Thymus (tissue), 14 donors: ENCODE measurements at places on chromosomes 5 and 9. TPM values are rescaled to one million over a fixed set of nuclear protein-coding genes. Genes with fewer than 3 reads are reported as not detected.

DNA sequence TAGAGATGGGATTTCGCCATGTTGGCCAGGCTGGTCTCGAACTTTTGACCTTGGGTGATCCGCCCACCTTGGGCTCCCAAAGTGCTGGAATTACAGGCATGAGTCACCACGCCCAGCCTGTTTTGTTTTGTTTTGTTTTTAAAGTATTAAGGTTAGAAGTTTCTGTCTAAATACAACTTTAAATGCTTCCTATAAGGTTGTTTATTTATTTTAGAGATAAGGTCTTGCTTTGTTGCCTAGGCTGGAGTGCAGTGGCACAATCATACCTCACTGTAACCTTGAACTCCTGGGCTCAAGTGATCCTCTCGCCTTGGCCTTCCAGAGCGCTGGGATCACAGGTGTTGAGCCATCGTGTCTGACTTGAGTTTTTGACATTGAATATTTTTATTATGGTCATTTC is 11.4 kb downstream of the MRRF start:
- DNase-seq: no peak
- no peak overlapping the region for H3K27ac ChIP-seq
- no peaks in the 10 kb centered on the region for H3K4me1 ChIP-seq
- H3K27me3 ChIP-seq: no peaks in the 10 kb centered on the region

DNA sequence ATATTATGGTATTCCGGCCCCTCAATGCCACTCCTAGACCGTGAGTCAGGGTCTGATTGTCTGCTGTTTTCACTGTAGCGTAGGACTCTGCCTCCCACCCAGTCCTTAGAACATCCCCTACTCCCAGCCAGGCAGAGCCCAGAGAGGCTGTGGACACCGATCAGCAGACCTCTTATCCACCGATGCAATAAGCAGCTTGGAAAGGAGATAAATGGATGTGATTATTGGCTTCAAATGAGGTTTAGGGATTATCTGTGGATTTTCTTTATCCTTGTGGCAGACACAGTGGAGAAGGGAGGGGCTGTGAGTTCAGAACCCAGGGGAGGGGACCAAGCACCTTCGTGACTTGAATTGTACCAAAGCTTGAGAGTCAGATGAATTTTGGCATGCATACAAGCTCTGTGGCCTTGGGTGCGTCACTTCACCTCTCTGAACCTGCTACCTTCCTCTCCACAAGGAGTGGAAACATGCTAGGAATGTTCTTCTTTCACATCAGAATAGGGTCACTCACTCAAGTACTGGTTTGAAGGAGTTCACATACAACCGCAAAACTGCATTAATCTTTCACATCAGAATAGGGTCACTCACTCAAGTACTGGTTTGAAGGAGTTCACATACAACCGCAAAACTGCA is 83.1 kb upstream of the CPLX2 start:
- no peak overlapping the region for H3K27ac ChIP-seq
- DNase-seq: no peak
- no peak overlapping the region for H3K4me3 ChIP-seq
- no peaks in the 10 kb centered on the region for H3K4me1 ChIP-seq
- H3K36me3 ChIP-seq: no peaks in the 10 kb centered on the region

GRCh38 chr5:156327296-156327695 is 332 bp downstream of the SGCD start:
- H3K4me3 ChIP-seq: no peak overlapping the region
- H3K27ac ChIP-seq: no peak overlapping the region
- no peaks in the 10 kb centered on the region for H3K36me3 ChIP-seq
- DNase-seq: no peak

DNA sequence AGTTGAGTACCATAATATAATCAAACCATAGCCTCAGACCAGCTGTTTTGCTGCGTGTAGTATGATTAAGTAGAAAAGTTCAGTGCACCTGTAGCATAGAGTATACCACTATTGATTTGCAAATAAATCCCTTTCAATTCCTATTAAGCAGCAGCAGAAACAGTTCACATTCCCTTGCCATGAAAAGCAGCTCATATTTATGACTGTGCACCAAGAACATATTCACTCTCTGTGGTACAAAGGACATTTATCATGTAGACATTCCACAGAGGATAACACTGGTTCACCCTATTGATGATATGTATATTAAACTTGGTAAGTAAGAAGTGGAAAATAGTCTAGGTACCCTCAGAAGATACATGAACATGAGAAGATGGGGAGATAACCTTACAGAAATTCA is 1689.1 kb upstream of the CDH6 start:
- H3K27me3 ChIP-seq: no peaks in the 10 kb centered on the region
- H3K27ac ChIP-seq: no peak overlapping the region
- H3K36me3 ChIP-seq: no peaks in the 10 kb centered on the region
- DNase-seq: no peak
- no peak overlapping the region for H3K4me3 ChIP-seq

DNA sequence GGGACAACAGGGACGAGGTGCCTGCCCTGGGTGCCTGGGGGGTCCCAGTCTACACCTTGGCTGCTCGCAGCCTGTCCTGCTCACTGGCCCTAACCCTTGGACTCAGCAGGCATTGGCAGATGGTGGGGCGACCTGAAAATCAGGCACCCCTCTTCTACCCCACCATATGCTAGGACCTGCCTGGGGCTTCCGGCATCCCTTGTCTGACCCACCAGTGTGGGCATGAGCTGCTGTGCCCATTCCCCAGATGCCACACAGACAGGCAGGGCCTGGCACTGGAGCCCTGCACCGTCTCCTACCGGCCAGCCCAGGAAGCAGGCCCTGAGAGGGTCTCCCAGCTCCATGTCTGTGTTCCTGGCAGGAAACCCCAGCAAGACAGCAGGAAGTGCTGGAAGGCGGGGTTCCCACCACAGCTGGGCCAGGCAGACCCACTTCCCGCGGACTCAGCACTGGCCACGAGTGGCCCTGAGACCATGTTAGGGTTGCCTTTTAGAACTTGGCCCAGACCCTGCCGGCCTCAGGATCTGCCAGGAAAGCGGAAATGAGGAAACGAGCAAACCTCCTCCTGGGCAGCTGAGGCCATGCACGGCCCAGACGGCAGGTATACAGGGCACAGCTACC is 3.1 kb downstream of the NINJ1 start:
- H3K36me3 ChIP-seq: no peaks in the 10 kb centered on the region
- H3K4me1 ChIP-seq: peaks cover 63% of the 10 kb centered on the region
- no peak overlapping the region for H3K4me3 ChIP-seq
- no peak for DNase-seq

GRCh38 chr9:93391898-93392297 is 59.6 kb upstream of the FAM120A start:
- H3K27ac ChIP-seq: no peak overlapping the region
- no peak overlapping the region for H3K4me3 ChIP-seq
- H3K27me3 ChIP-seq: no peaks in the 10 kb centered on the region
- no peaks in the 10 kb centered on the region for H3K36me3 ChIP-seq
- no peaks in the 10 kb centered on the region for H3K4me1 ChIP-seq

DNA sequence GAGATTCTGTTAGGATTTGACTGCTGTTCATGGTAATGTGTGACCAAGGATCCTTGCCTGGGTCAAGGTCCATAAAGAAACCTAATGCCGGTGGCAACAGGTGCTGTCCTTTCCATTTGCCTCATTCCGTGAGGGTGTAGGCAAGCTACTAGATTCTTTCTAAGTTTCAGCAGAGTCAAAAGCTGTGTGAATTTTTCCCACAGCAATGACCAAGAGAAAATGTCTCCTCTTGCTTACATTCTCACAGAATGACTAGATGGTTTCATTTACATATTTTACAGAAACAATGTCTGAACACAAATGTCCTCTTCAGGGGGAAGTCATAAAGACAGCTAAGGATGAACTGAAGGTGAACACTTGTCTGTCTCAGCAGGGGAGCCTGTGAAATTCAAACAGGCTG is 75.3 kb upstream of the SV2C start:
- H3K27ac ChIP-seq: no peak overlapping the region
- no peaks in the 10 kb centered on the region for H3K27me3 ChIP-seq
- no peak overlapping the region for H3K4me3 ChIP-seq
- no peaks in the 10 kb centered on the region for H3K4me1 ChIP-seq
- DNase-seq: no peak

GRCh38 chr5:134132372-134133187 is 18.1 kb downstream of the TCF7 start:
- peak overlapping the region; percentile 38 for H3K4me3 ChIP-seq
- no peaks in the 10 kb centered on the region for H3K27me3 ChIP-seq
- peaks cover 98% of the 10 kb centered on the region for H3K36me3 ChIP-seq
- DNase-seq: peak; percentile 78

DNA sequence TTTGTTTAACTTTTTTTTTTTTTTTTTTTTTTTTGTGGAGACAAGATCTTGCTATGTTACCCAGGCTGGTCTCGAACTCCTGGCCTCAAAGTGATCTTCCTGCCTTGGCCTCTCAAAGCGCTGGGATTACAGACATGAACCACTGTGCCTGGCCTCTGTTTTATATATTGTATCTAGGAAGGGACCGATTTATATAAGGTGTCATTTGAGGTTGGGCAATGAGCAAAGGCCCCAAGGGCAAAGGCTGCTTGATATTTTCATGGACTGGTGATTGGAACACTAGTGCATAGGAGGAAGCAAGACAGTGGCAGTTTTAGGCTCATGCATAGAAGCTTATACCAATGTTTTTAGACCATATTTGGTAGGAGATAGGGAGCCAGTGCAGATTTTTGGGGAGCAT is 3.2 kb downstream of the SLC26A2 start:
- peaks cover 19% of the 10 kb centered on the region for H3K4me1 ChIP-seq
- no peaks in the 10 kb centered on the region for H3K36me3 ChIP-seq
- no peaks in the 10 kb centered on the region for H3K27me3 ChIP-seq
- H3K4me3 ChIP-seq: no peak overlapping the region
- no peak for DNase-seq
- H3K27ac ChIP-seq: no peak overlapping the region

DNA sequence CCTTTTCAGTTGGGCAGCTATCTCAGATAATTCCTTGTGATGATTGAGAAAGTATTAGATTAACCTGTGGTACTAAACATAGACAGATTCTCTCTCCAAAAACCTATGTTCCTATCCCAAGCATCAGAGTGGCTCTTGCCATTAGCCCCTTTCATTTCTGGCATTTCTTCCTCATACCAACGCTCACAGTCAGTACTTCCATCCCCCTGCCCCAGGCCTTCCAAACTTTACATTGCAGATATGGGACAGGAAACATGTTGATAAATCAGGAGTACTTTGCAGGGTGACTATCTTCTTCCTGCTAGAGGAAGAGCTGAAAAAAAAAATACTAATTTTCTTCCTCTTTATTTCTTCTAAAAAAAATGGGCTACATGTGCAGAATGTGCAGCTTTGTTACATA is 442.6 kb upstream of the RGMB start:
- H3K36me3 ChIP-seq: no peaks in the 10 kb centered on the region
- DNase-seq: no peak
- H3K27me3 ChIP-seq: no peaks in the 10 kb centered on the region
- no peak overlapping the region for H3K4me3 ChIP-seq
- H3K27ac ChIP-seq: no peak overlapping the region
- H3K4me1 ChIP-seq: no peaks in the 10 kb centered on the region

- H3K4me1 ChIP-seq: no peaks in the 10 kb centered on the region
- no peaks in the 10 kb centered on the region for H3K36me3 ChIP-seq
- no peaks in the 10 kb centered on the region for H3K27me3 ChIP-seq
- no peak for DNase-seq
- H3K4me3 ChIP-seq: no peak overlapping the region
Measured at GRCh38 chr9:122051351-122052321, 41.5 kb downstream of the TTLL11 start.

B4GALT1 gene
- 37.1 TPM for polyA plus RNA-seq
